NB4 (cell line): ENCODE measurements at places on chromosomes 7 and 10.

- DNase-seq, result peak; percentile 17
Observed at GRCh38 chr10:123704812-123705211, 38.7 kb downstream of the GPR26 start.

DNA sequence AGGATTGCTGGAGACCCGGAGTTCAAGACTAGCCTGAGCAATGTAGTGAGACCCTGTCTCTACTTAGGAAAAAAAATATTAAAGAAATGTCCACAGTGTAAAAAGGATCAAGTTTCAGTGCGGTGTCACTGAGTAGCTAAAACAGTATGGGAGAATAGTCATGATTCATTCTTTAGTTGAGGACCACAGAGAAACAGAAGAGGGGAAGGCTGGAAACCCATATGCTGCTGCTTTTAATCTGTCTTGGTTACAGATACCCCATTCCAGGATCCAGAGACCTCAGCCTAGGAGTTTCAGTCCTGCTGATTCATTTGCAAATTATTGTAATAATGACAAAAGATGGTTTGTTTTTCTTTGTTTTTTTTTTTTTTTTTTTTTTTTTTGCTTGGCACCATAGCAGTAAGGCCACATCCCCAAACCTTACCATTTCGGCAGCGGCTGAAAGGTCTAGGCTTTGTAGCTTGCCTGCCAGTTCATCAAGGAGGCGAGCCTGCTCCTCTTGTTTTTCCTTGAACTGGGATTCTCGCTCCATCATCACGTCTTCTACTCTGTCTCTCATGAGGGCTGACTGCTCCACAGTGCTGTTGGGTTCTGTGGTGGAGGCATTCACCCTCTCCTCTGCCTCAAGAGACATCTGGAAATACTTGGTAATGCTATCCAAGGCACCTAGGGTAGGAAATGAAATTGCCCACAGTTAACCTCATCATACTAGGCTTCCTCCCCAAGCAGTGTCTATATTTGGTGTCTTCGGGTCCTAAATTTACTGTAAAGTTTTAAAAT lies 44.2 kb downstream of the DLD start:
- no peak for DNase-seq

- DNase-seq, result no peak
Observed at GRCh38 chr10:101132636-101133473, 1.8 kb downstream of the TLX1 start.

- no peak for DNase-seq
Observed at GRCh38 chr7:94562525-94562924, 52.9 kb downstream of the CASD1 start.

GRCh38 chr10:72133517-72133916 lies 45.2 kb upstream of the SPOCK2 start:
- peak; percentile 60 for DNase-seq

DNA sequence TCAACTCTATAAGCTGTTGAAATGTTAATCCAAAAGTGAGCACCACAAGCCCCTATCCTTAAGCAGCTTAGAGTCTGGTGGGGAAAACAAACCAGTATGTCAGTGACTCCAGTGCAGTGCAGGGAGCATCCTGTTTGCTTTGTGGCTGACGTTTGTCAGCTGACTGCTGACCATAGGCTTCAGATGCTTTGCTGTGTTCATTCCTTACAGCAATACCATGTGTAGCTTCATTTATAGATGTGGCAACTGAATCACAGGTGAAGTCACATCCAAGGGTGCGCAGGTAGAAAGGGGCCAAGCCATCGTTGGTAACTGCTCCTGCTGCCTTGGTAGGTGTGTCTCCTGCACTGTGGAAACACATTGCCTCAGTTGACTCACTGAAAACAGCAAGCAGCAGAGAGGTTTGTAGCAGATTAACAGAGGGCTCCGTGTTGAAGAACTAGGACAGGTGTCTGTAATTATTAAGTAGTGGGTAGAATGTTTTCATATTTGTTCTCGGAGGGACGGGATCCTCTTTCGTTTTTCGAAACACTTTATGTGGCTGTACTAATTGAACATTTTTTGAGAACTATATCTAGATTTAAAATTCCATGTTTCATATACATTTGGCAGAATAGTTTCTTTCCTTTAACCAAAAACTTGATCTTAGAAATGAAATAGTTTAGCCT lies 2.0 kb downstream of the INSIG1 start:
- DNase-seq, result peak; percentile 45

DNA sequence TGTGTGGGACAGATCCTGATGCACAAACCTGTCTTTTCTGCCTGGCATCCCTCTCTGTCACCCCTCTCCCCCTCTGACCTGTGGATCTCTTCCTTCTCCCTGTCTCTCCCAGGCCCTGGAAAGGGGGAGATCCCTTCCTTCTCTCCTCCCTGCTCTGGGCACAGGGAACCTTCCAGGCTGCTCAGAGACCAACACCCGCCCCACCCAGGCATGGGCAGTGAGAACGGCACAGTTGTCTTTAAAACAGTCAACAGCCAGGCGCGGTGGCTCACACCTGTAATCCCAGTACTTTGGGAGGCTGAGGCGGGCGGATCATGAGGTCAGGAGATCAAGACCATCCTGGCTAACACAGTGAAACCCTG lies 34.7 kb downstream of the KCNH2 start:
- DNase-seq, result no peak

- DNase-seq, result no peak
Observed at GRCh38 chr10:71434760-71435394, 38.2 kb downstream of the CDH23 start.

GRCh38 chr10:3126741-3127346 lies 45.7 kb downstream of the PITRM1 start:
- DNase-seq, result no peak

DNA sequence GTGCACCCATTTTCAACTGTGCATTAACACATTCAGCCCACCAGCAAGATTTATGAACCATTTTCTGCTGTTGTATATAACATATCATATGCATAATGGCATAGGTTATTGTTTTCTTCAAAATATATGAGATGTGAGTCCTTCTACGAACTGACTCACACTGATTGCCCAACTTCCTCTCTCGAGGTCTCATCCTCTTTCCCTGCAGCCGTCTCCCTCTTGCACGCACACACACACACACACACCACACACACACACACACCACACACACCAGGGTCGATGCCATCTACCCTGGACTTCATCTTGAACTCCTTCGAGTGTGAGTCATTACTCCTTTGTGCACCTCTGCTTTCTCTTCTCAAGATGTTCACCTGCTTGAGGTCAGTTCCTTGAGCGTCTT lies 36.7 kb downstream of the EGFR start:
- peak; percentile 87 for DNase-seq

DNA sequence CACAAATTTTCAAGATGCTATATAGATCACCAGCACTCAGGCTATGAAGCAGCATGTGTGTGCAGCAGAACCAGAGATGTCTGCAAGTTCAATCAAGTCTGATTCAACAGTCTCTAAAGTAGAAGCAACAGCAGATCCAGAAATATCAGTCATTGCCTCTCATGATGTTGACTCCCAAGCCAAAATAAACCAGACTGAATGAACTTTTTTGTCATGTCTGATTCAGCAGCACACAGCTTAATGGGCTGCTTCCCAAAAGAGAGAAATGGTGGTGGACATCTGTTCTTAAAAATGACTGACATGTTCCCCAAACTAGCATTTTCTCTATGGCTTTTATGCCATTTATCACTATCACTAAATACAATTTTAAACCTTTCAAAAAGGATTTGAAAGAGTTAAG lies 53.8 kb downstream of the TMEM26 start:
- no peak for DNase-seq

GRCh38 chr10:93063977-93064660 lies 3.5 kb downstream of the CYP26C1 start:
- no peak for DNase-seq
